ENCODE measurements at places on chromosomes 1 and 21.

DNA sequence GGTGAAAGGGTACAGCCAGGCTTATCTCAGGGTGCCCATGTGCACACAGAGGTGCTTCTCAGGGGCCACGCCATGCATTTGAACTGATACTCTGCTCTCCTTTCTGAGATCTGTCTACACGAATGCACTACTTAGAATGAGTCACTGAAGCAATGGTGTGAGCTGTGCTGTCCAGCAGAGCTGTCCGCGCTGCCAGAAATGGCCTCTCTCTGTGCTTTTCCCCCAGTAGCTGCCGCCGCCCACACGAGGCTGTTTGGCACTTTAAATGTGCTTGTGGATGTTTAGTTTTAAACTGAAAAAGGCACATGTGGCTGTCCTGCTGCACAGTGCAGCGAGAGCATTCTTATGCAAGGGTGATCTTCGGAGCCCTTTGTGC is 87.1 kb upstream of the COL6A1 start:
- DNase-seq, result no peak

DNA sequence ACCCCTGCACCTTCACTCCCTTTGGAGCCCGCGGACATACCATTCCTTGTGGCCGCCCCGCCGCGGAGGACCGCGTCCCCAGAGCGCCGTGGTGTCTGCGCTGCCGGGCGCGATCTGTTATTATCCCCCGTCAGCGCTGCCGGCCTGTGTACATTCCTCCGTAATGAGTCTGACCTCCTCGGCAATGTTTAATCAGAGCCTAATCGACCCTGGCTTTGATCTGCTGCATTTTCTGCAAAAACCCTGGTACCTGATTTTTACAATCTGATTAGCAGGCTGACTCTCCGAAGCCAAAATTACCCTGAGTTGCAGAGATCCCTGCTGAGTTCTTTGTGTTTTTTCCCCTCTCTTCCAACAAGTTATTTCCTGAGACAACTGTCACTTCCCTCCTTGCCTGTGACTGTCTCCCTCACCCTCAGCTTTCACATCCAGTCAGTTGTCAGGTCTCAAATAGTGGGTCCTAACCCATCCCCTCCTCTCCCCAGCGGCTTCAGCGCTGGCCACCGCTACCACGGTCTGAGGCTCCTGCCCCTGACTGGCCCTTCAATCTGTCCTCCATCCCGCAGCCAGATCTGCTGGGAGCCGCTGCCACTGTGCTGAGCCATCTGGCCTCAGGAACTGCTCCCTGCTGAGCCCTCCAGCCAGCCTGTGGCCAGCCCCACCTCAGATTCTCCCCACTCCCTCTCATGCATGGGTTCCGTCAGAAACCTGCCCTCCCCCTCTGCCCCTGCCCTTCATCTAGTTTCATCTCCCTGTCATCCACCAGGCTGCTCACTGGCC is 53.5 kb downstream of the GLIS1 start:
- no peak for DNase-seq

GRCh38 chr1:43238085-43238484 is 31.7 kb upstream of the TMEM125 start:
- no peak for DNase-seq

GRCh38 chr1:165543532-165544438 is at the start of gene LRRC52:
TSS of gene LRRC52 (plus strand) at chr1:165544000. CDS start at chr1:165544297, 297 bp downstream.
- DNase-seq, result peak; percentile 94

- DNase-seq, result no peak
These were observed 61.8 kb downstream of the EXTL2 start for GRCh38 chr1:100832694-100833428.

DNA sequence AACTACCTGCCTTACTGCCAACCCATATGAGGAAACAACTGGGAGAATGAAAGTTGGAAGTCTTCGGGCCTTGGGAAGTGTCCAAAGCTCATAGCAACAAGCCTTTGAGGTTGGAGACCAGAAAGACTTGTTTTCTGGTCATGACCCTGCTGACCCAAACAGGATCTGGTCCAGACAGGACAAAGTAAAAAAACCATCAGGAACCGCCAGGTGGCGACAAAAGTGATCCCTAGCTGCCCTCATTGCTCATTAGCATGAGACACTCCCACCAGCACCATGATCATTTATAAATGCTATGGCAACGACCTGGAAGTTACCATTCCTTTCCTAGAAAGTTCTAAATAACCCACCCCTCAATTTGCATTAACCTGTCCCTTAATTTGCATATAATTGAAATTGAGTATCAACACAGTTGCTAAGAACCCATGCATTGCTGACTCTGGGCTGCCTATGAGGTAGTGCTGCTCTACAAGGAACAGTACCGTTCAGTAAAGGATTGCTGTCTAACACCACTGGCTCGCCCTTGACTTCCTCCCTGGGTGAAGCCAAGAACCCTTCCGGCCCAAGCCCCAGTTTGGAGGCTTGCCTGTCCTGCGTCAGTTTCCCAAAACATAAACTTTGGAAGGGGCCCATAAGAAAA is 89.0 kb downstream of the URB2 start:
- no peak for DNase-seq

DNA sequence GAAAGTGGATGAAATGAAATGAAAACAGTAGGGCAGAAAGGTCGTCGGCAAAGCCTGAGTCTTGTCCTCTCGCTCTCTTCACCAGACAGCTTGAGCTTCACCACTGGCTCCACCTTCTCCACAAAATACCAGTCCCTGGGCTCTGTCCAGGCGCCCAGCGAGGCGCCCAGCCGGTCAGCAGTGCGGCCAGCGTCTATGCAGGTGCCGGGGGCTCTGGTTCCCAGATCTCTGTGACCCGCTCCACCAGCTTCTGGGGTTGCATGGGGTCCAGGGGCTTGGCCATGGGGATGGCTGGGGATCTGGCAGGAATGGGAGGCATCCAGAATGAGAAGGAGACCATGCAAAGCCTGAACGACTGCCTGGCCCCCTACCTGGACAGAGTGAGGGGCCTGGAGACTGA is 600.5 kb upstream of the ZP4 start:
- DNase-seq, result no peak

DNA sequence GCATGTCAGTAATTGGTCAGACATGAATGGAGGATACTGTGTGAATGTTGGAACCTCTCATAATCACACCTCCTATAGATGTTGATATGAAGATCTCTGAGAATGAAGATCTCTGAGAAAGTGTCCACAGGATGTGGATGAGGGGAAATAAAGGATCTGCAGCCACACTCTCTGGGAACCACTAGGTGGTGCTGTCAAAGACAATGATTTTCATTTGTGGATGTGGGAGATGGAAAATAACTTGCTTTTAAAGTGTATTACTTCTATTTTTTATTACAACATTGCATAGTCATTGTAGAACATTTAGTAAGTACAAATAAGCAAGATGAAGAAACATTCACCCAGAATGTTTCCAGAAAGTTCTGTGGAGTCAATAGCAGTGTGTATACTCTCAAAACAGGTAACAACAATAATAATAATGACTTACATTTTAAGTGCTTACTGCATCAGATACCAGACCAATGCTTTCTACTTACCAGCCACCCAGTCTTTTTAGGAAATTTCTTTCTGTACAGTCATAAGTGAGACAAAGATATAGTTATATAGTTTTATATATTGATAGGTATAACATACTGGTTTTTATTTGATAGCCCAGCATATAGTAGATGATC is 128.2 kb downstream of the ATG4C start:
- DNase-seq, result no peak

- DNase-seq, result no peak
These were observed 789.2 kb upstream of the RGS18 start for GRCh38 chr1:191368891-191369654.

GRCh38 chr1:40862008-40862863 is at the start of gene CITED4:
TSS of gene CITED4 (minus strand) at chr1:40862363. CDS start at chr1:40862127, 236 bp downstream.
- DNase-seq, result peak; percentile 94

GRCh38 chr1:116159177-116159576 is 48.0 kb downstream of the MAB21L3 start:
- no peak for DNase-seq

- DNase-seq, result no peak
These were observed 245.1 kb downstream of the MATN1 start for GRCh38 chr1:30478283-30478682.

DNA sequence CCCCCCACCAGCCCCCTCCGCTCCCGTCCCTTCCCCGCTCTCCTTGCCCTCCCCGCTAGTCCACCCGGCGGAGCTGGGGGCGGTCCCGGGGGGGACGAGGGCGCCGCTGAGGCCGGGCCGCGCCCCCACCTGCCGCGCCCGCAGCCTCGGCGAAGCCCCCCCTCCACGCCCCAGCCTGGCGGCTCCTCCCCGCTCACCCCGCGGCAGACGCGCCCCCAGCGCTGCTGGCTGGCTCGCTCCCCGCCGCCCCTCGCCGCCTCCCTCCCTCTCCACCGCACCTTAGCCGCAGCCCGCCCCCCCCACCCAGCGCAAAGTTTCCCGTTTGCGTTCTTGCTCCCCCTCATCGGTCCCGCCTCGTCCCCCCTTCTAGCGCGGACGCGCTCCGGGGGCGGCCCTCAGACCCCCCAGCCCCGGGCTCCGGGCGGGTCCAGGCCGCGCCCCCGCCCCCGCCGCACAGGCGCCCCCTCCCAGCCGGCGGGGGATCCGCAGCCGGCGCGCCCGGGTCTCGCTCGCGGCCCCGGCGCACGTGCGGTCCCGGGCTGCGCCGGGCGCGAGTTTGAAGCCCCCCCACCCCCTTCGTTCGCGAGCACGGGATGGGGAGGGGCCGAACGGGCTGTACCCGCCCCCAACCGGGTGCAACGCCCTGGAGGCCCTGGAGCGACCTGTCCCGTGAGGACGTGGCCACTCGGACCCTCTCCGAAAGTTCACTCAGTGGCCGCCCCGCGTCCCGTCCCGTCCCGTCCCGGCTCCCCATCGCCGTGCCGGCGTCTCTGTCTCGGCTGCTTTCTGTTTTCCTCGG is 623 bp downstream of the PTPRF start:
- peak; percentile 38 for DNase-seq

DNA sequence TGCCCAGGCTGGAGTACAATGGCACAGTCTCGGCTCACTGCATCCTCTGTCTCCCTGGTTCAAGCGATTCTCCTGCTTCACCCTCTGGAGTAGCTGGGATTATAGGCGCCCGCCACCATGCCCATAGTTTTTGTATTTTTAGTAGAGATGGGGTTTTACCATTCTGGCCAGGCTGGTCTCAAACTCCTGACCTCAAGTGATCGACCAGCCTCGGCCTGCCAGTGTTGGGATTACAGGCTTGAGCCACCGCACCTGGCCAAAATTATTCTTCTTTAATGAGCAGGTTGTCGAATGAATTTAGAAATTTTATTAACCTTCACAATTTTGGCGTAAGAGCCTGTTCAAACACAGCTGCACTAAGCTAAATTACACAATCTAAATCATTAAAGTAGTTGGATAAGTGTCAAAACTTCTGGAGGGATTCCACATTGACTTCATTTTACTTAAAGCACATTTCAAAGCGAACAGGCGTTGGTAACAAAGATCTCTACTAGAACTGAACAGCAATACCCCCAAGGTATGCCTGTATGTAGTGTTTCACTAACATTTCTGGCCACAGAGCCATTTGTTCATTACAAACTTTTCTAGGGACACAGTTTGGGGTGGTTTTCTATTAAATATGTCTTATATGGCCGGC is 5.2 kb upstream of the CTH start:
- no peak for DNase-seq

DNA sequence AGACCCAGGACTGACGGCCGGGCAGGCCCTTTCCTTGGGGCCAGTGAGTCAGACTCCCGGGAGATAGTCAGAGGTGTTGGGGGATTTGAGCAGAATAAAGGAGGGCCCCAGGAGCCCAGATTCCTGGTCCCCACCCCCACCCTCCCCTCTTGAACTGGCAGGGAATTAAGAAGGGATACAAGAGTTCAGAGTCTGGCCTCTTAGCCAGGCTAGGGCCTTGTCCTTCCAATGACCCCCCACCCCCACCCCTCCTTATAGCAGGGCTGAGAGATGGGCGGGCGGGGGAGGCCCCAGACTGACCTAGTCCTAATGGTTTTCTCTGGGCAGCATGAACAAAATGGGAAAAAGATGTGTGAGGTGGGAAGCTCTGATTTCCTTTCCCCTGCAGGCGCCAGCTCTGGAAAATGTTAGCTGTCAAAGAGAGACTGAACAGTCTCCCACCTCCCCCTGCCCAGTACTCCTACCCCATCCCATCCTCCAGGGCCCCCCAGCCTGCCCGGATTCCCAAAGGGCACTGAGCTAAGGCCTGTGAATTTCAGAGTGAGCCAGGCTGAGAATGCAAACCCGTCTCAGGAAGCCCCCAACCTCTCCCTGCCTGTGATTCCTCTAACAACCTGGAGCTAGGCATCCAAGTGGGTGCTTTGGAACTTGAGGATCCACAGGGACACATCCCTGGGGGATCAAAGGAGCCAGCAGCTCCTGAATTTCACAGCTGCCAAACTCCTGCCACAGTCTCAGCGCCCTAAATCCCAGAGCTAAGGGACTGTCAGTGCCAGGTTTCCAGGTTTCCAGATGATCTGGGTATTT is 5.8 kb upstream of the CRABP2 start:
- DNase-seq, result no peak

- DNase-seq, result no peak
These were observed 77.8 kb upstream of the CD55 start for GRCh38 chr1:207243442-207244408.

DNA sequence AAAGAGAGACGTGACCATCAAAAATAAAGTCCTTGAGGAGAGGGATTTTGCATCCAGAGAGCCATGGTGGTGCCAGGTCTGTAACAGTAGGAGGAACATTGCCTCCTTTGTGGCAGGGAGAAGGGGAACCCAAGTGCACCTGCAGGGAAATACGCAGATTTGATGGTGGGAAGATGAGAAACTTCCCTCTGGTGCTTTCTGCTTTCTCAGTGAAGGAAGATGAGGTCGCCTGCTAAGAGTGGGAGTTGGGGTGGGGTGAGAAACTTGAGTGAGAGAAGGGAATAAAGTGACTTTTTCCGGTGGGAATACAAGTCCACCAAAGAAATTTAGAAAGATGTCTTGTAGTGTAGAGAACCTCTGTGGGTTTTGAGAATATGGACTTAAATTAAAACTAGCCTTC is 9.1 kb downstream of the PLA2G4A start:
- DNase-seq, result no peak

DNA sequence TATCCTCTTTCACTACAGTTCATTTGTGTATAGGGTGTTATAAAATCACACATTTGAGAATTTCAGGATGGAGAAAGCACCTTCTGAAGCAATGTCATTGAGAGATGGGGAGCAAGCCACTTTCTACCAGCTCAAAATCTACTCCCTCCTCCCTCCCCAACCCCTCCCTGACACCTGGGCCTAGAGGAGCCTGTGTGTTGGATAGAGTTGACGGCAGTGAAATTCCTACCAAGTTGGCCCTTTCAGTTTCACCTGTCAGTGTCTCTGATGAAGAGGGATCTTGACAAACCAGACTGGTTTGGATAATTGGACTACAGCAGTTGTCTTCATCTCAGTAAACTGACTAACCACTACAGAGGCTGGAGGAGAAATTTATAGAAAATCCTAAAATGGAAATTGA is 125.0 kb upstream of the HOOK1 start:
- peak; percentile 14 for DNase-seq
